ENCODE measurements at places on chromosomes 2 and 18.

GRCh38 chr18:48300463-48300961, 108.7 kb downstream of the ZBTB7C start:
- no peak for DNase-seq

- no peak for DNase-seq
Measured at GRCh38 chr18:50726960-50727589, 92.7 kb downstream of the MRO start.

GRCh38 chr2:102483086-102483485, 10.1 kb downstream of the SLC9A4 start:
- no peak for DNase-seq

DNA sequence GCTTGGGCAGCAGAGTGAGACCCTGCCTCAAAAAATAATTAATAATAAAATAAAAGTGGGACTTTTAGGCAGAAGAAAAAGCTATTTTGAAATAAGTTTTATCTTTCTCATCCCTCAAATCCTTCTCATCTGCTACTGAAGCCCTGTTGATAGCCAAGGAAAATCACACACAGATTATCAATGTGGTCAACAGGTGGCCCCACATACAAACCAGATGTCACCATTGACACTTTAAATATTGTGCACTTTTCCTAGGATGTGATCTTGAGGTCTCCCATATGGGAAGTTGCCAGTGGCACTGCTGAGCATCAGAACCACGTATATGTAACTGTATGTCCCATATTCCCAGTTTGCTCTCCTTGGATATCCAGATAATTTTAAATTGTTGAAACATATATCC, 64.6 kb downstream of the KCTD18 start:
- DNase-seq: no peak

- no peak for DNase-seq
Measured at GRCh38 chr2:29448096-29448688, 333.0 kb downstream of the CLIP4 start.

DNA sequence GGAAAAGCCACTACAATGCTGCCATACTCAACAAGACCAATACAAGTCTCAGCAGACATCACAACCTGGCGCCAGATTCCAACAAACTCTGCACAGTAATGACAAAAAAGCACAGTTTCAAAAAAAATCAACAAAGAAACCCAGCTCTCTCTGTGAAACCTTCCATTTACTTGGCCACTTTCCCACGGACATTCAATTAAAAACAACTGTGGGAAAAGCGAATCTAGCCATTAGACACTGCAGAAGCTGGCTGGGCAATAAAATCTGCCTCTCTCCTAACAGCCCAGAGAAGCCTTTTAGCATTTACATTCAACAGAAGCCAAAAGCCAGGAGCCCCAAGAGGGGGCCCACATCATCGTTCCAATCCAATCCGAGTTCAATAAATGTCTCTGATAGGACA, 128.9 kb downstream of the HDAC4 start:
- DNase-seq: no peak

- no peak for DNase-seq
Measured at GRCh38 chr18:8301427-8302172, 307.6 kb upstream of the RAB12 start.

- DNase-seq: no peak
Measured at GRCh38 chr2:70212298-70212932, 21.6 kb upstream of the C2orf42 start.

- no peak for DNase-seq
Measured at GRCh38 chr2:175847128-175847527, 154.9 kb downstream of the LNPK start.

GRCh38 chr18:8894823-8895222, 189.5 kb downstream of the MTCL1 start:
- no peak for DNase-seq

GRCh38 chr2:54895730-54896129, 154.5 kb downstream of the RTN4 start:
- DNase-seq: no peak

DNA sequence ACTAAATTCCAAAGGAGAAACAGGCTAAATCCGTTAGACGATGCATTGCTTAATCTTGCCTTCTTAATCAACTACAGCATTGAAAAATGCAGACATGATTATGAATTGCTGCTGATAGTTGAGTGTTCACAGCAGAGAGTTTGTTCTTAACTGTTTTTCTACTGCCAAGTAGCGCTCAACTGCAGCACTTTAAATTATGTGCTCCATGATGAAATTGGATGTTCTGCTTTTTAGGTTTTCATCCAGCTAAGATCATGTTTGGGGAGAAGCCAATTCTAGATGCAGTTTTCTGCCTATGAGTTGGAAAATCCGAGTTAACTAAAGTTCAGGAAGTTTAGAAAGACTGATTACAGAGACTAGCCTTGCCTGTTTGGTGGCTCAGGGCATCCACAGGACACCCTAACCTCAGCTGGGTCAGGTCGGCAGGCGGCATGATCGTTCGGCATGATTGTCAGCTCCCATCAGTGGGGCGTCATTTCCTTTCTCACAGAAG, 119.4 kb upstream of the PIEZO2 start:
- DNase-seq: no peak
